ENCODE measurements at places on chromosomes 6 and 20.

DNA sequence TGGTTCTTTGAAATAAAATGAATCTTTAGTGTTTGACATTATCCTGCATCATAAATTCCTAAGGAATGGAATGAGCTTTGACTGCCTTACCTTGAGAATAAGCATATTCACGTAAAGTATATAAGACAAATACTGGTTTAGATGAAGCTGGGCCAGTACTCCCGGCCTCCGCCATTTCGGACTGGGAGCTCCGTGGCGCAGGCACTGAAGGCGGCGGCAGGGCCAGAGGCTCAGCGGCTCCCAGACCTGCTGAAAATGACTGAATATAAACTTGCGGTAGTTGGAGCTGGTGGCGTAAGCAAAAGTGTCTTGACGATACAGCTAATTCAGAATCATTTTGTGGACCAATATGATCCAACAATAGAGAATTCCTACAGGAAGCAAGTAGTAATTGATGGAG lies 76.2 kb upstream of the FAM83B start:
- no peak for DNase-seq

- DNase-seq: no peak
Measured at GRCh38 chr6:159125014-159125609, 44.1 kb upstream of the FNDC1 start.

DNA sequence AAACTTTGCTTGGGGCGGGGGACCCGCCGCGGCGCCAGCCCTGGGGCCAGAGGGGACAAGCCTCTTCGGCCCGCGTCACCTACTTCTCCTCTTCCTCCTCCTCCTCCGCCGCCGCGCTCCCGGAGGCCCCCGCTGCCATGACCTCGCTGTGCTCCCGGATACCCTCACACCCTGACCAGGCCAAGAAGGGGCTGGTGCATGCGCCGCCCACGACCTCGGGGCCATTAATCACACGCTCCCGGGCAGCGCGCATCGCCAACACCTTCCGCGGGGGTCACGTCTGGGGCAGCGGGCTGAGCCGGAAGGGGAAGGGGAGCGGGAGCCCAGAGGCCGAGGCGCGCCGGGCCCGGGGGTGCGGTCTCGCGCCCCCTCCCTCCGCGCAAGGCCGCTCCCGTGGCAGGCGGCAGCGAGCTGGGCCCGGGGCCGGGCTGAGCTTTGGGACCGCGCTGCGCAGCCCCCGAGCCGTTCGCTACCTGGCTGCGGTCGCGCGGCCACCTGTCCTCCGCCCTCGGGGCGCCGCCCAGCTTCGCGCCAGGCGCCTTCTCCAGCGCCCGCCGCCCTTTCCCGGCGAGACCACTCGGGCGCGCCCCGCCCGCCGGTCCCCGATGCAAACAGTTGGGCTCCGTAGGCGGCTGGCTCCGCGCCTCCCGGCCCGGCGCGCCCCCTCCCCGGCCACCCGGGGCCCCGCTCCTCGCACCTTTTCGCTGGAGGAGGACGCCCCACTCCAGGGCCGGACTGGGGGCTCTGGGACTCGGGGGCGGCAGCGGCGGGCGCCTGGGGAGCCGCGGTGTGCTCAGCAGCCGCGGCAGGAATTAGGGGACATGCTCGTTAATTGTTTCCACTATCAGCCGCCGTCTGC lies 575 bp upstream of the CNR1 start:
- DNase-seq: no peak

- no peak for DNase-seq
Measured at GRCh38 chr6:27872642-27873020, 39.6 kb downstream of the OR2B2 start.

- no peak for DNase-seq
Measured at GRCh38 chr6:108960601-108961000, 112.4 kb downstream of the ARMC2 start.

- no peak for DNase-seq
Measured at GRCh38 chr6:71346334-71346694, 57.7 kb downstream of the OGFRL1 start.

Measured in stimulated activated CD4-positive, alpha-beta T cell treated with anti-CD3 and anti-CD28 coated beads, TNF-alpha, amount 100 ng/mL, for 24 hours (primary cell).